ENCODE measurements at places on chromosomes 4 and X. TPM values are rescaled to one million over a fixed set of nuclear protein-coding genes. Genes with fewer than 3 reads are reported as not detected.

DNA sequence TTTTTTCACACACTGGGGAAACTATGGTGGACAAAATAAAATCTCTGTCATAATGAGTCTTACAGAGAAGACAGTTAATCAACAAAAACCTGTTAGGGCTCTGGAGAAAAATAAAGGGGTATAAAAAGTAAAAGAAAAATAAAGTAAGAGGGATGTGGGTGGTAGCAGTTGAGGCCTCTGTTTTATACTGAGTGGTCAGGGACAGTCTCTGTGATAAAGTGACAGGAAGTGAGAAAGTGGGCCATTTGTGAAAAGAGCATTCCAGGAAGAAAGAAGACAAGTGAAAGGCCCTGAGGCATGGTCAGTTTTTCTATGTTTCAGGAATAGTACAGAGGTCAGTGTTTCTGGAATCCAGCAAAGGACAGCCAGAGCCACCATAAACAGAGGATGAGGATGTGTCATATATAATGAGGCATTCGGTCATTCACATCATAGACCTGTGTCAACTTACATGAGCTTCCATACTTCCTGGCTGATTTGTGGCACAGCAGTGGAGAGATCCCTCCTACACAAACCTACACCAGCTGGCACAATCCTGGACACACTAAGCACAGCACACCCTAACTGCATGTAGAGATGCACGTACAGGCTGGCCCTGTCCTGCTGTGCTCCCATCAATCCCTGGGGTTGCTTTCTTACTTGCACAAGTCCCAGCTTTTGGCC is 64.4 kb upstream of the NAP1L5 start:
- no peak overlapping the region for H3K4me3 ChIP-seq
- DNase-seq: no peak
- peaks cover 4% of the 10 kb centered on the region for H3K27me3 ChIP-seq
- H3K4me1 ChIP-seq: peaks cover 3% of the 10 kb centered on the region
- H3K36me3 ChIP-seq: peaks cover 15% of the 10 kb centered on the region
- no peak overlapping the region for H3K27ac ChIP-seq

- H3K27me3 ChIP-seq: no peaks in the 10 kb centered on the region
- peak; percentile 64 for DNase-seq
- no peaks in the 10 kb centered on the region for H3K36me3 ChIP-seq
- H3K4me1 ChIP-seq: peaks cover 2% of the 10 kb centered on the region
These were observed 90.0 kb upstream of the EDA2R start for GRCh38 chrX:66728818-66729271.

DNA sequence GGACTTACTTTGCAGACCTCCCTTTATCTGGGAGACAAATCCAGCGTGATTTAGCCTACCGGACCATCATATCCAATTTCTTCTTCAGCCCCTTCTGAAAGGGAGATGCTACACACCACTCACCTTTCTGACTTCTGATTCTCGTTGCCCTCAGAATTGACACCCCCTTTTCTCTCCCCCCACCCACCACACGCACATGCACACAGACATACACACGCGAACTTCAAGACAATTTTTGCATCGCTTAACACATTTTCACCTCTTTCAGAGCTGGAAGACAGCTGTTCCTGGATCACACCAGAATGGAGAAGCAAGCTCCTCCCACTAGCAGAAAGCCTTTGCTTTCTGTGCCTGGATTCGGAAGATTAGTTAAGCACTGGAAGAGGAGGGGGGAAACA is 1.0 kb upstream of the SNCA start:
- H3K27ac ChIP-seq: no peak overlapping the region
- no peak for DNase-seq
- peaks cover 66% of the 10 kb centered on the region for H3K27me3 ChIP-seq
- H3K4me1 ChIP-seq: peaks cover 31% of the 10 kb centered on the region

- H3K4me1 ChIP-seq: peaks cover 9% of the 10 kb centered on the region
- no peak overlapping the region for H3K4me3 ChIP-seq
- DNase-seq: no peak
- H3K27ac ChIP-seq: no peak overlapping the region
- H3K27me3 ChIP-seq: peaks cover 12% of the 10 kb centered on the region
These were observed 37.3 kb downstream of the RNF212 start for GRCh38 chr4:1075809-1076699.

The NAP1L2 gene
- 2.5 TPM for total RNA-seq

DNA sequence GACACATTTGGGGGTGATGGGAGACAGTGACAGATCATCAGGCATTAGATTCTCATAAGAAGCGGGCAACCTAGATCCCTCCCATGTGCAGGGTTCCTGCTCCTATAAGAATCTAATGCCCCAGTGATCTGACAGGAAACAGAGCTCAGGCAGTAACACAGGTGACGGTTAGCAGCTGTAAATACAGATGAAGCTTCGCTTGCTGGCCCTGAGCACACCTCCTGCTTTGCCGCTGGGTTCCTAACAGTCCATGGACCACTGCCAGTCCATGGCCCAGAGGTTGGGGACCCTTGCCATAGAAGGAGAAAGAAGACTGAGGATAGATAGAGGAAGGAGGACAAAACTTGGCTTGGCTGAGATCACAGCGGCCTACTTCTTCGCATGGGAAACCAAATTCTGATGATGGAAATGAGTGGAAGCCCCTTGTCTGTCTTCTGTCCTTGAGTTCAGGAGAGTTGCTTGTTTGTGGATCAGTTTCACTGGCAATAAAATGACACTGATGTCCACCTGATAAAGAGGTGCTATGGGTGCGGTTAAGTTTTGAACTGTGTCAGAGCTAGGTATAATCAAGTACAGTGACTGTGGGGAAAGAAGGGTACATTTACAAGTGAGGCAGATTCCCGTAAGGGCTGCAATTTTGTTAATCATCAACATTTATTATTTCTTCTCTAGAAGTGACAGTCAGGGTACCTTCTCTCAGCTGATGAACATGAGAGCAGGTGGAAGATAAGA is 1.7 kb upstream of the TIFA start:
- peak overlapping the region; percentile 93 for H3K27ac ChIP-seq
- H3K4me3 ChIP-seq: peak overlapping the region; percentile 92
- no peaks in the 10 kb centered on the region for H3K27me3 ChIP-seq
- peaks cover 60% of the 10 kb centered on the region for H3K4me1 ChIP-seq
- no peak for DNase-seq

- DNase-seq: no peak
- H3K36me3 ChIP-seq: no peaks in the 10 kb centered on the region
- H3K27me3 ChIP-seq: peaks cover 2% of the 10 kb centered on the region
These were observed 719 bp upstream of the BGN start for GRCh38 chrX:153494061-153494460.

DNA sequence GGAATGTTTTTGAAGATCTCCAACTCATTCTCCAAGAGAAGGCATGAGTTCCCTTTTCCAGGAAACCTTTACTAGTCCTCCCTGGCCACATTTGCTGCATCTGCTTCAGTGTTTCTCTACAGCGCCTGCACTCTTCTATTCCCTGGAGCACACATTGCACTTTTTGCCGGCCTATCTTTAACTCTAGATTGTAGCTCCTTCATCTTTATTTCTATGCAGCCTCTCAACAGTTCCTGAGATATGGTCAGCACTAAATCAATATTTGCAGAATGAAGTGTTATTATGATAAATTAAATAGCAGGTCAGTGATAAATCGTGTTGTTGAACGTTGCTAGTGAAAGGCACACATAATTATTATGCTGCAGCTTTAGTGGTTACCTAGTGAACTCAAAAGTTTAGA is 88.3 kb downstream of the VCX3A start:
- H3K4me3 ChIP-seq: no peak overlapping the region
- no peak for DNase-seq
- H3K4me1 ChIP-seq: no peaks in the 10 kb centered on the region
- no peaks in the 10 kb centered on the region for H3K27me3 ChIP-seq
- H3K36me3 ChIP-seq: no peaks in the 10 kb centered on the region
- H3K27ac ChIP-seq: no peak overlapping the region

GRCh38 chrX:118345045-118345463 is 852 bp upstream of the WDR44 start:
- no peak for DNase-seq
- H3K4me1 ChIP-seq: peaks cover 32% of the 10 kb centered on the region
- H3K4me3 ChIP-seq: peak overlapping the region; percentile 94
- H3K27me3 ChIP-seq: no peaks in the 10 kb centered on the region
- peak overlapping the region; percentile 98 for H3K27ac ChIP-seq
- H3K36me3 ChIP-seq: peaks cover 4% of the 10 kb centered on the region

GRCh38 chr4:98195005-98195404 is 51.7 kb upstream of the STPG2 start:
- no peaks in the 10 kb centered on the region for H3K27me3 ChIP-seq
- peaks cover 1% of the 10 kb centered on the region for H3K36me3 ChIP-seq
- no peaks in the 10 kb centered on the region for H3K4me1 ChIP-seq
- DNase-seq: no peak
- no peak overlapping the region for H3K4me3 ChIP-seq

- H3K36me3 ChIP-seq: no peaks in the 10 kb centered on the region
- no peaks in the 10 kb centered on the region for H3K4me1 ChIP-seq
- no peak overlapping the region for H3K4me3 ChIP-seq
- no peaks in the 10 kb centered on the region for H3K27me3 ChIP-seq
- no peak overlapping the region for H3K27ac ChIP-seq
These were observed 53.0 kb downstream of the JADE3 start for GRCh38 chrX:46965125-46965758.

GRCh38 chr4:129377131-129377845 is 281.3 kb downstream of the C4orf33 start:
- H3K4me3 ChIP-seq: no peak overlapping the region
- no peaks in the 10 kb centered on the region for H3K4me1 ChIP-seq
- no peak overlapping the region for H3K27ac ChIP-seq
- peaks cover 5% of the 10 kb centered on the region for H3K27me3 ChIP-seq
- no peaks in the 10 kb centered on the region for H3K36me3 ChIP-seq
- no peak for DNase-seq

- no peak for DNase-seq
- no peak overlapping the region for H3K4me3 ChIP-seq
- no peaks in the 10 kb centered on the region for H3K36me3 ChIP-seq
- H3K27me3 ChIP-seq: no peaks in the 10 kb centered on the region
- no peak overlapping the region for H3K27ac ChIP-seq
These were observed 38.2 kb downstream of the CSN3 start for GRCh38 chr4:70280567-70280966.

The BEX1 gene
- total RNA-seq: not detected

The SNCA gene
- 4.6 TPM for total RNA-seq
